ENCODE measurements at places on chromosomes 3 and 15.

DNA sequence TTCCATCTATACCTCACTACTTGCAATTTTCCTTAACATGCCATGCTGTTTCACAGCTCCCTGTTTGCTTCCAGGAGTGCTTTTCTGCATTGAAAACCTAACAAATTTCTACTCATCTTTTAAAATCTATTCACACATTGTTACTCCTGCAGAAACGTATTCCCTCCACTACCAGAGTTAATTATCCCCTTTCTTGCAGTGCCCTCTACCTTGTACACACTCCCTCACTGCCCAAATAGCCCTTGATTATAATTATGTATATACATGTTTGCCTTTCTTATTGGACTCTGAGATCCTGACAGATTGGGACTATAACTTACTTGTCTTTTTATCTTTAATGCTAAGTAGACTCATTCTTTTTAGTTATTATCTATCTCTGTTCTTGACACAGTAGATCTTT is 325.0 kb downstream of the OXSM start:
- no peak for DNase-seq

DNA sequence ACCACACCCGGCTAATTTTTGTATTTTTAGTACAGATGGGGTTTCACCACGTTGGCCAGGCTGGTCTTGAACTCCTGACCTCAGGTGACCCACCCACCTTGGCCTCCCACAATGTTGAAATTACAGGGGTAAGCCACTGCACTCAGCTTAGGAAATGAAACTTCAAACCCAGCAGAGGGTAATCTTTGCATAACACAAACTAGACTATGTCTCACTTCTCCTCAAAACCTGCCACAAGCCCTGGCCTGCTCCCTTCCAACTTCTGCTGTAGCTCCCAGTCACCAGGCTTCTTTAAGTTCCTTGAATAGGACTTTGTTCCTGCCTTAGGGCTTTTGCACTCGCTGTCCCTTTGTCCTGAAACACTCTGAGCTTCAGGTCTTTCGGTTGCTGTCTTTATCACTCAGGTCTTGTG is 39.2 kb upstream of the SEMA4B start:
- DNase-seq = no peak

DNA sequence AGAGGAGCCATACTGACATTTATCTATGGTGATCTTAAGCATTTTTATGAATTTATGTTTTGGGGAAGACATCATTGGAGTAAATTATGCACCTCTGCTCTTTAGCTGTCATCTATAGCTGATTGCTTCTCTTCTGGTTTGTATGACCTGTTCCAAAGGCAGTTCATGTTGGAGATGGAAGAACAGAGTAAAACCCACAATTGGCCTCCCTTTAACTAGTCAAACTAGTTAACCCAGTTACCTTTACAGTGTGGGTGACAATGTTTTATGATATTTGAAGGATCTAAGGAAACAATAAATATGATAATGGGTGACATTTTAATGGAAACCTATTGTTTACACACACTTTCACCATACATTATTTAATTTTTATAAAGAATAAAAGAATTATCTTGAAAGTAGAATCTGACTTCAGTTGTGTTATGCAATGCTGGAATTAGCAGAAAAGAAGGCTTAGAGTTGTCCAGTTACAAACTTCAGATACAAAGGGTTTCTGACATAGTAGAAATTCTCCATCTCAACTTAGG is 263.5 kb downstream of the NFKBIZ start:
- no peak for DNase-seq

- DNase-seq = no peak
Observed at GRCh38 chr3:118597184-118597583, 437.5 kb downstream of the IGSF11 start.

GRCh38 chr15:63517628-63518027 is 13.2 kb downstream of the USP3 start:
- DNase-seq = no peak

DNA sequence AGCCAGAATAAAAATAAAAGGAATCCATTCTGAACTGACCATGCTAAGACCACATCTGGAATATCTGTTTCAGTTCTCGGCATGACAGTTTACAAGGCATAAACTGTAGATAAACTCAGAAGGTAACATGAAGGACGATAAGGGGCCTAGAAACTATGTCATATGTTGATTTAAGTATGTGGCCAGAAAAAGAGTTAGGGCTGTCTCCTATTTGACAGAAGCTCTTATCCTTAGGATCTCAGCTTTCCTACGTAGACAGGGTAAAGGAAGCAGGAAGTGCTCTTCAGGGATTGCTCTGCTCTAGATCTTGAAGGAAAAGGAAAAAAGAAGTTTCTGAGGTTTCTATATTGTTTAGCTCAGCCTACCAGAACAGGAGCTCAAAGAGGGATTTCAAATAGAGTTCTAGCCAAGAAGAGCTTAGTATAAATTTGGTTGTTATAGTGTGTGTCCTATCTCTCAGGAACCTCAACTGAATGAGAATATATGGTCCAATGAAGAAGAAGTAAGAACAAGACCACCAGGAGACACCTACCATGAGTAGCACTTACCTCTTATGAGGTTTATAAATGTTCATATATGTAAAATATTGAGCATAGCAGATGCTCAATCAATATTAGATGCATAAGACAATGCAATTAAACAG is 59.2 kb downstream of the TP53BP1 start:
- no peak for DNase-seq

DNA sequence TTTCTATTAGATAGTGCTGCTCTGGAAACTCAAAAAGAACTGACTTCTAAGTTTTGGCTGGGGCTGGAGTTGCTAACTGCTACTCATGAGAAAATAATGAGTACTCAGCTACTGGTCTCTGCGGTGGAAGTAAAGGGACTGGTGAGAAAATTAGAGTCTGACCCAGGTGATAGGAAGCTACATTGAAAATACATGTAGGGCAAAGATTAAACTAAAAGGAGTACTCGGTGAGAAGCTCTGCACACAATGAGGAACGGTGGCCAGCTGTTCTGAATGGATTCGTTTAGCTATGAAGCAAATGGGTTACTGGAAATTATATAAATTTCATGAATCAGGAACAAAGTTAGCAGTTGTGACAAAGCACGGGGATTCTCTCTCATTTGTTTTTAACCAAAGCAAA is 512.9 kb upstream of the SGO1 start:
- DNase-seq = no peak

DNA sequence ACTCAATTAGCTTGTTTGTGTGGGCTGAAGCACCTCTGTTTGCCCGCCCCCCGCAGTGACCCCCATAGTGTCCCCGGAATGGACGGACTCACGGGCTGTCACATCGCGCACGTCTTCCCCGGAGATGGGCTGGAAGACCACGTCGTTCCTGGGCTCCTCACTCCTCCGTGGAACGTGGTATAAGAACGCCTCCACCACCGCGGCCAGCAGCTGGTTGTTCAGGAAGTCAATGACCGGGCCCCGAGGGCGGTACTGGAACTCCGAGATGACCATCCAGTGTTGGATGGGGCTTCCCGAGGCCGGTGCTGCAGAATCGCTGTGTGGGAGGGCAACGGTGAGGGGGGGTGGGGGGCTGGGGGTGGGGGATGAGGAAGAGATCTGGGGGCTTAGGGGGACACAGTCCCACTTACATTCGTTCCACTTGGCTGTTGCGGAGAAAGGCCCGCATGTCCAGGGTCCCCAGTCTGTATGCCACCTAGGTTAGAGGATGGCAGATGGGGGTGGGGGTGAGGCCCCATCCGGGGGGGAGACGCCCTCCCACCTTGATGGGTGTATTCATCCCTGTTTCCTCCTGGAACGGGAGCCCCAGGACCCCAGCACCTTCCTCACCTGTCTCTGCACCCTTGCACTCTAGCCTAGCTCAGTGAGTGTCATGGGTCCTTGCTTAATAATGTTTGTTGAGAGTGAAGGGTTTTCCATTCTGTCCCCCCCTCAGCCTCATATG is 30.2 kb downstream of the MUC20 start:
- DNase-seq = no peak

GRCh38 chr3:36764704-36765038 is 318 bp upstream of the DCLK3 start:
- DNase-seq = no peak

DNA sequence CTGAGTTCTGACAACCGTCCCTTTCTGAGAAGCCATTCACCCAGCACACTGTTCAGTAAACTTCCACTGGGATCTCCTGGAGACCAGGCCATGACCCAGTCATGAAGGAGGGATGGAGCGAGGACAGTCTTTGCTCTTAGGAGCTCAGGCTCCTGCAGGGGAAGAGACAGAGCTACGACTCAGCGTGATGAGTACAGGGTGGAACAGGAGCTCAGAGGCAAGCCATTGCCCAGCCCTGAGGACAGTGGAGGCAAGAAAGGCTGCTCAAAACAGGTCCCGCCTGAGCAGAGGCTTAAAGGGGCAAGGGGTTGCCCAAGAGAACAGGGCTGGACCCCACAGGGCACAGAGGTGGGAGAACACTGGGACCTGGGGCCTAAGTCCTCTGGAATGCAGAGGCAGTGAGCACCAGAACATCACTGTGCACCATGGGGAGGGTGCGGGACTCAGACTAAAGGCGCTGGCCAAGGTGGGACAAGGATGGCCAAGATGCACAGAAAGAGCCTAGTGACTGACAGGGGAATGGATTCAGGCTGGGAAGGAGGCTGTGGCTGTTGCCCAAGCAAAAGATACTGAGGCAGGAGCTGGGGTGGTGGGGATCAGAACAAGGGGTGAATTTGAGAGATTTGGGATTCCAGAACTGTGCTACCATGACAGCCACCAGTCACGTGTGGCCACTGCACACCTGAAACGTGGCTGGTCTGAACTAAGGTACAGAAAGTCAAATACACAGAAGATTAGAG is 25.8 kb downstream of the TMEM43 start:
- no peak for DNase-seq

GRCh38 chr3:142337994-142338393 is 109.8 kb downstream of the XRN1 start:
- DNase-seq = no peak

- DNase-seq = no peak
Observed at GRCh38 chr3:11434563-11435096, 162.4 kb downstream of the ATG7 start.

- DNase-seq = peak; percentile 43
Observed at GRCh38 chr3:195260280-195260905, 10.6 kb downstream of the XXYLT1 start.

DNA sequence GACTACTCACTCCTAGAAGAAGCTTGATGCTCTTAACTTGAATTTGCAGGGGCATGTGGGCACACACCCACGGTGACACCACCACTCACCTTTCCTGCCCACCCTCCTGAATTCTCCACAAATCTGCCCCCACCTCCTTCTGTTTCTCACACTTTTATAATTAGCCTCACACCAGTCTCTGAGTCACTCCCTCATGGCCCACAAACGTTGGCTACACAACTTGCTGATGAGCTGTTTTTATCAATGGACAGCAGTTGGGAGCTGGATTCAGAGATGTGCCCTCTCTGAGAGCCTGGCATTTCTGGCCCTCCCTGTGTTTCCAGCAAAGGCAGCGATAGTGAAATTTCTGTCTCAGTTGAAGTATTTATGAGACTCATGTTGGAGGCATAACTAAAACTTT is 1.3 kb downstream of the COLQ start:
- no peak for DNase-seq

GRCh38 chr3:196821806-196822355 is 45.8 kb upstream of the SENP5 start:
- no peak for DNase-seq

DNA sequence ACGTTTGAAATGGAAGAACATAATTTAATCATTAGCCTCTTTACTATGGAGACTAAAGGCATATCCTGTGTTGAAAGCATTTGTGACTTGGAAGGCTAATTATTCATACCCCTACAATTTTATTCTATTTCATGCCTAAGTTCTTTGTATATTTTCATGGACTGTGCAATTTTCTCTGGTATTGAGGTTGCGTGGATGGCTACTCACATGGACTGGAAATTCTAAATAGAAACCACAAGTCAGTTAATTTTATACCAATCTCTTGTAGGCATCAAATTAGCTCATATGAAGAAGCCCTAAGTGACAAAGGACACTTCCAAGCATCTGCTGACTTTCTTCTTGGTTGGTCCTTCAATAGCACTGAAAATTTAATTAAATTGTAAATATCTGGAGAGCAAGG is 1353.5 kb downstream of the ROBO1 start:
- no peak for DNase-seq

DNA sequence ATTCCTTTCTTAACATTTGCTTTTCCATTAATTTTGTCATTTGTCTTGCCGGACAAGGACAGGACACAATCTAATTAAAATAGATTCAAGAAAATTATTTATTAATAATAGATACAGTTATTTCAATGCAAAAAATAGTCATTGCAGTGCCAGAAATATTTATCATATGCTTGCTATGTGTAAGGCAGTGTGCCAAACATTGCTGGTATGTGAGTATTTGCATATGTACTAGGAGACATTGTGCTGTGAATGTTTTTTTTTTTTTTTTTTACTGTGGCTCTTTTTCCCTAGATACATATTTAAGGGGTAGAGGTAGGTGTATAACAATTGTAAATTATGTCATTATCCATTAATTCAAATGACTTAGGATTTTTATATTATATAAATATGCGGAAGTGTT is 23.3 kb downstream of the SPRED1 start:
- no peak for DNase-seq

- DNase-seq = no peak
Observed at GRCh38 chr3:13296662-13297061, 123.5 kb downstream of the NUP210 start.

DNA sequence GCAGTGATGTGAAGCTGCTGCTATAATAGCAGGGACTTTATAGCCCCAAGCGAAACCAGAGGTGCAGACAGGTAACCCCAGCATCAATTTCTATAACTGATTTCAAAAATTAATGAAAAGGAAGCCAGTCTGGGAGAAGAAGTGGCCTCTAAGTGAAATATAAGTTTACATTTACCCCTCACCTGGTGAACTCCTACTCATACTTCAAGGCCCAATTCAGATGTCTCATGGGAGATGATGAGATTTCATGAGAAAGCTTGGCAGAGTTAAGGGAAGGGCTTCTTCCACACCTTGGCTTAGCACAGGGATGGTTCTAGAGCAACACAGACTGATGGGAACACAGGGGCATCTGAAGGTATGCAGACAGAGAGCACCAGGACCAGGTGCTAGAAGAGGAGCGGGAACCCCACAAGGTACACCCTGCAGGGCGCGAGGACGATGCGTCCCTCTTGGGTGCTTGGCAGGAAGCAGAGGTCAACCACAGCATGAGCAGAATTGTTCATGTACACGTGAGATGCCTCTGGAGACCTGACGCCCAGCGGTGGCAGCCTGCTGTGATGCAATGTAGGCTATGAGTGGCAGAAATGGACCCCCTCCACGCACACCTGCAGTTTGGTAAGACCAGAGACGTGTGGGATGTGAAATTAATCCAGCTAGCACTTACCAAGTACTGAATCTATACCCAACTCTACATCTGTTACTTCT is 102.9 kb downstream of the SRGAP3 start:
- DNase-seq = no peak

DNA sequence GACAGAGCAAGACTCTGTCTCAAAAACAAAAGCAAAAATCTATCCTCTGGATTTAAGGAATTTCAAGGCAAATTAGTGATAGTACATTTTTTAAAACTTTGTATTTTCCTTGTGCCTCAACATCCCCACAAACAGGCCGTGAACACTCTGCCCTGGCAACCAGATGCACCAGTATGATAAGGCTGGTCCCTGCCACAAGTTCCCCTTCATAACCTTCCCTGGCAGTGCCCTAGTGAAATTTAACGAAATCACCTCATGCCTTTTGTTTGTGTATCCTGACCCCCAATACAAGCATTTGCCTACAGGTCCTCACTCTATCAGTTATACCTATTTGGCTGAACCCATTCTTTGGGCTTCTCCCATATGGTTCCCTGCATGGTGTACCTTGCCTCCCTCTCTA is 107.4 kb upstream of the FLNB start:
- no peak for DNase-seq

Measured in NCI-H510A (cell line).